ENCODE measurements at places on chromosomes 4 and X.

GRCh38 chr4:26459756-26460530, 30.3 kb downstream of the CCKAR start:
- DNase-seq, result no peak

GRCh38 chr4:104973708-104974107, 173.0 kb upstream of the TET2 start:
- no peak for DNase-seq

GRCh38 chr4:7414736-7415510, 19.8 kb downstream of the PSAPL1 start:
- no peak for DNase-seq

DNA sequence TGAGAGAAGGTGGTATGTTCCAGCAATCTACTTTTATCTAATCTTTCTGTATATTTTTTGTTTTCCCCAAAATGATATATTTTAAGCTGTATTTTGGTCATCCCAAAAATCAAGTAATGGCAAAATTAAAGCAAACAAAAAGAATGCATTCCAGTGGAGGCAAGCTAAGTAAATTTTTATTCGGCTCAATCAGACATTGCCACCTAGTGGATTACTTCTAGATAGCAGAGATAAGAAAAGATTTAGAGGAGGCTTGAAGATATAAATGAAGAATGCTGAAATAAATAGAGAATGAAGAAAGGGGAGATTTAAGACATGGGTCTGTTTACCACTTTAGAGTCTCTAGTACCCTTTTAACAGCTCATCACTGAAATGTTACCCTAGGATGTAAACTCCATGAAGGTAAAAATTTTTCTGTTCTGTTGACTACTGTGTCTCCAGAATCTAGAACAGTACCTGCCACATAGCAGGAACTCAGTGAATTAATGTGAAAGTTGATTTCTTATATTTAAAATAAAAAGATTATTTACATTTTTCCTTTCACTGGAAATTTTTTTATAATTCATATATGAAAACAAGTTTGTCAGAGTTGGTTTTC, 110.9 kb upstream of the ANK2 start:
- no peak for DNase-seq

GRCh38 chr4:94488670-94489069, 36.9 kb downstream of the PDLIM5 start:
- no peak for DNase-seq

- no peak for DNase-seq
These were observed 7.1 kb upstream of the CXCL5 start for GRCh38 chr4:74005528-74005927.

GRCh38 chr4:93029769-93030168, 726.0 kb downstream of the GRID2 start:
- no peak for DNase-seq

- no peak for DNase-seq
These were observed 237.4 kb downstream of the MAPK10 start for GRCh38 chr4:86122404-86122803.

GRCh38 chr4:66769441-66769840, 775.9 kb downstream of the CENPC start:
- no peak for DNase-seq

- DNase-seq, result no peak
These were observed 56.3 kb upstream of the SPRY1 start for GRCh38 chr4:123340381-123340701.

- DNase-seq, result peak; percentile 74
These were observed 6.9 kb downstream of the PJA1 start for GRCh38 chrX:69158166-69158980.

GRCh38 chrX:93591398-93591797, 82.0 kb downstream of the NAP1L3 start:
- no peak for DNase-seq

GRCh38 chrX:10457092-10457491, 163.3 kb downstream of the MID1 start:
- no peak for DNase-seq

DNA sequence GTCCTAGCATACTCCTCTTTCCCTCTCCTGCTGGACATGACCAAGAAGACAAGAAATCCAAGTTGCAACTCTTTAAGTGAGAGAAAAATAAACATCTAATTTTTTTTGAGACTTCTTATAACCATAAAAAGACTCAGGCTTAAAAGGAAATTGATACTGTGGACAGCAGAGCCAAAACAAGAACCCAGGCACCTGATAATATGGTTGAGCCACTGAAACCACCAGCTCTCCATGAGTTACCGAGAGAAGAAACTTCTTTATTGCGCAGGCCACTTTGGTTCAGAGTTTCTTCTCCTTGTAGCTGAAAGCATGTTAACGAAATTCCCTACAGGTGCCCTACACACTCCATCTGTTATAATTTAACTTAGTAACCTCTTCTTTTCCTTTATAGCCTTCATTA, 11.3 kb upstream of the SPCS3 start:
- no peak for DNase-seq

- no peak for DNase-seq
These were observed 1511.3 kb upstream of the AGA start for GRCh38 chr4:178953447-178954120.

GRCh38 chr4:174041555-174042105, 241.8 kb downstream of the FBXO8 start:
- DNase-seq, result no peak

GRCh38 chr4:101801958-101802357, 11.4 kb downstream of the BANK1 start:
- no peak for DNase-seq
